ENCODE measurements at places on chromosomes 4 and X. TPM values are rescaled to one million over a fixed set of nuclear protein-coding genes. Genes with fewer than 3 reads are reported as not detected.
A peak's percentile ranks its signal among the peaks of the same experiment; 100 is the strongest.

The NPY2R gene
- total RNA-seq = not detected

The FGFR3 gene
- 3.9 TPM for total RNA-seq

DNA sequence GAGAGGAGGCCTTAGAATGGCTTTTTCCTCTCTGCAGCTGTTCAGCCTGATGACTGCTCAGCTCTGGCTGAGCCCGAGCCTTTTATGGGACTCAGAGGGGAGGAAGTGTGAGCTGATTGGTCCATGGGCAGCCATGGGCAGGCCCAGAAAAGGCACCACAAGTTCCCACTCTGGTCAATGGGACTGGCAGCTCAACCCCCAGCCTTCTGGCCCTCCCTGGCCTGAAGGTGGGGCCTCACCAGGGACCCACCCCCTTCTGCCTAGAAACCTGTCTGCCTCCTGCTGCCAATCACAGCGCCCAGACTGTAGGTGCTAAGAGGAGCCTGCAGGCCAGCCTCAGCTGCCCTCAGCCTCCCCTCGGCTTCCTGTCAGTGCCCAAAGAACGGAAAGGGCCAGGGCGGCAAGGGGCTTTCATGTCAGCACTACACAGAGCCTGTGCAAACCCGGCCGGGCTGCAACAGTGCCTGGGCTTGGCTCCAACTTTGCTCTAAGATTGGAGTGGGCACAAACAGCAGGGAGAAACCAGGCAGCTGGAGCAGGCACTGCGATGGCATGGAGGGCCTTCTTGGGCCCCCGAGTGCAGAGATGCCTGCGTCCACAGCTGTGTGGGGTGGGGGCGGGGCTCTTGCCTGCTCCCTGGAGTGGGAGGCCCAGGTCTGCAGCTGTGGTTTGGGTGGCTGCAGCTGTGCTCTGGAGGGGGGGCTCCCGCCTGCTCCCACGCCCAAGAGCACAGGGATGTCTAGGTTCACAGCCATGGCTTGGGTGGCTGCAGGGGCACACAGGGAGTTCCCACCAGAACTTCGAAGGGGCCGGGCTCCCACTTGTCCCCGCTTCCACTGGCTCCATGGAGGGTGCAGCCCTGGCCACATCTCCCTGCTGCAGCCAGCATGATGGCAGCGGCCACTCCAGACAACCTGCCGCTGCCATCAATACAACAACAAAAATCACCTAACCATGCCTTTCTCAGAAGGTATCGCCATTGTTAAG, 92.6 kb downstream of the NXF2 start:
- no peaks in the 10 kb centered on the region for H3K27me3 ChIP-seq
- no peak for DNase-seq
- H3K27ac ChIP-seq = no peak overlapping the region
- H3K4me1 ChIP-seq = no peaks in the 10 kb centered on the region

DNA sequence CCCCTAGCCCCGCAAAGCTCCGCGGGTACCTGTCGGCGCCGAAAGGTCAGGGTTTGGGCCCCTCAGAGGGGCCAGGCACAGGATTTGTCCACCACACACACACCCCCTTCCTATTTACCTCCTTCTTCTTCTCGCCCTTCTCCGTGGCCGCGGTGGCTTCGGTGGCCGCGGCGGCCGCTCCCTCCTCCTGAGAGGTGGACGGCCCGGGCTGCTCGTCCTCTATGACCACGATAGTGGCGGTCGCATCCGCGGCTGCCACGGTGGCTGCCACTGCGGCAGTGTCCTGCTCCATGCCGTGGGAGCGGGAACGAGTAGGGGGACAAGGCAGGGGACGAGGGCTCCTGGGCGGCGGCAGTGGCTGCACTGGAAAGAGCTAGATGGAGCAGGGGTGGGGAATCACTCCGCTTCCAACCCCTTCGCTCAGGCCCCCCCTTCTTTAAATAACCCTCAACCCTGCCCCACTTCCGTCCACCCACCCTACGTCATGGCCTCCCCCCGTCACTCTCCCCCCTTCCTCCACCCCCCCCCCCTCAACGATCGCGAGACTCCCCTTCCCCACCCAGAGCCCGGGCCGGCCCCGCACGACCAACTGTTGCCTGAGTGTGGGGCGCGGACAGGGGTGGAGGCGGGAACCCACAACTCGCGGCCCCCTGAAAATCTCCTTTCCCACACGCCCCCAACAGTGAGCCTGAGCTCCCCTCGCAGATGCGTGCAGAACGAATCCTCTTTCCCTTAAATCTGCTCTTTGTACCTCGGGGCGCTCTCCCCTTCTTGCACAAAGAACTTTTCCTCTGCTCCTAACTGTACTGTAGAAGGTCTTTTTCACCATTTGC, at the start of gene SMARCA1:
Gene SMARCA1, minus strand, starts transcription at position 412 of the 833 bp plus-strand sequence. Its CDS starts 120 bp downstream, at position 292.
- no peaks in the 10 kb centered on the region for H3K36me3 ChIP-seq
- H3K4me1 ChIP-seq = no peaks in the 10 kb centered on the region

- no peaks in the 10 kb centered on the region for H3K36me3 ChIP-seq
- H3K4me1 ChIP-seq = peaks cover 7% of the 10 kb centered on the region
- H3K4me3 ChIP-seq = no peak overlapping the region
Measured at GRCh38 chr4:184479516-184479950, 5.2 kb upstream of the IRF2 start.

DNA sequence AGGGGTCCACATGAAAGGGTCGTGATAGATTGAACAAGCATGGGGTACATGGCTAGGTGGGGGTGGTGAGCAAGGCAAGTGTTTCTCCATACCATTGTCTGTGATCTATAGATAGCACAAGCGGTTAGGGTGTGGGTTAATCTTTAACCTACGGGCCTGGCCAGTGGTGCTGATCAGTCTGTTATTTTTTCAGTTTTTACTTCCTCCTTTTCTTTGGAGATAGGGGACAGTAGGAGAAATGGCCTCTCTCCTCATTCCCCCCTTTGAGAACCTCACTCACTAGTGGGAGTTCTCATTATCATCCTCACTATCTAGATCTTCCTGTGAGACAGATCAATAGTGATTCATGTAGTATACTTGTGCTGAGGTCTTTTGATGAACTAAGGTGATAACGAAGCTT, 16.2 kb upstream of the GPKOW start:
- no peak overlapping the region for H3K4me3 ChIP-seq
- no peaks in the 10 kb centered on the region for H3K27me3 ChIP-seq
- H3K36me3 ChIP-seq = no peaks in the 10 kb centered on the region
- H3K27ac ChIP-seq = no peak overlapping the region
- no peaks in the 10 kb centered on the region for H3K4me1 ChIP-seq

DNA sequence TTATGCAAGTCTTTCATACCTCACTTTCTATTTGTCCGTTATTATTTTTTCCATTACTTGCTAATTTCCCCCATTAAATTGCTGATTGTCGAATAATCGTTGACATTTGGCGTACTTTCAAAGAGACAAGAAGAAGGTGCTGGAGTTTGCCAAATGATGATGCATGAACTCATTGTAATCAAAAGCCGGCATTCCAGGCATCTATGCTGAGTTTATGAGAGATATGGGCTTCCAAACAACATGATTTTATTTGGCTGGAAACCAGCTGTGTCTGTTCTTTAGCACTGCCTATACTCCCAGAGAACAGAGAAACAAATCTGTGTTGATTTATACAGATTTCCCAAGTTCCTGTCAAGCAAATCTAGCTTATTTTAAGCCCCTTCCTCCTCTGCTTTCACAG, 80.8 kb upstream of the RPS6KA3 start:
- no peaks in the 10 kb centered on the region for H3K27me3 ChIP-seq
- no peak overlapping the region for H3K4me3 ChIP-seq
- H3K36me3 ChIP-seq = no peaks in the 10 kb centered on the region
- H3K4me1 ChIP-seq = no peaks in the 10 kb centered on the region
- H3K27ac ChIP-seq = no peak overlapping the region

The CFP gene
- total RNA-seq = 0.17 TPM

The HSFX3 gene
- not detected for total RNA-seq

GRCh38 chrX:124242131-124242530, 90.3 kb upstream of the TEX13D start:
- H3K27me3 ChIP-seq = no peaks in the 10 kb centered on the region
- no peak overlapping the region for H3K27ac ChIP-seq
- H3K4me3 ChIP-seq = no peak overlapping the region
- DNase-seq = no peak
- H3K36me3 ChIP-seq = no peaks in the 10 kb centered on the region
- no peaks in the 10 kb centered on the region for H3K4me1 ChIP-seq

The HPGD gene
- 0.20 TPM for total RNA-seq

GRCh38 chr4:107561481-107561880, 158.6 kb downstream of the PAPSS1 start:
- H3K27me3 ChIP-seq = no peaks in the 10 kb centered on the region
- H3K36me3 ChIP-seq = no peaks in the 10 kb centered on the region
- DNase-seq = peak; percentile 71
- no peak overlapping the region for H3K4me3 ChIP-seq

- DNase-seq = no peak
- H3K27me3 ChIP-seq = no peaks in the 10 kb centered on the region
- no peak overlapping the region for H3K4me3 ChIP-seq
- H3K27ac ChIP-seq = no peak overlapping the region
Measured at GRCh38 chr4:101239665-101240064, 107.7 kb downstream of the PPP3CA start.

The SMIM10L2A gene
- total RNA-seq = 0.48 TPM
